ENCODE measurements at places on chromosomes 7 and 10.

- DNase-seq = no peak
Measured at GRCh38 chr10:101893510-101894120, 50.0 kb upstream of the KCNIP2 start.

DNA sequence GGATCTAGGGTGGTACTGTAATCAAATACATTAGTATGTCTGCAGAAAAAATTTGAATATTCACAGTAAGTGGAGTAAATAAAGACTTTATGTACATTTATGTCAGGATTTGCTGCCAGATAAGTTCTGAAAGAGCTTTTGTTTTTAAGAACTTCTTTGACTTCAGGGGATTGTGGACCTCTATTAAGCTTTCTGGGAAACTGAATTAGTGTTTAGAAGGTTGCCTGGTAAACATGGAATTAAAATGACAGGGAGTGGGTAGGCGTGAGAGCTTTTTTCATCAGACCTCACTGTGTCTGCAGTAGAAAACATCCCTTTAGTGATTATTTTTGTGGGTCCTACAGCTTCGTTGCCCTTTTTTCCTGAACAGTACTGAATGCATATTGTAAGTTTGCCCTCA is 15.7 kb downstream of the SDHAF3 start:
- no peak for DNase-seq

- no peak for DNase-seq
Measured at GRCh38 chr7:16479591-16479990, 14.1 kb upstream of the SOSTDC1 start.

DNA sequence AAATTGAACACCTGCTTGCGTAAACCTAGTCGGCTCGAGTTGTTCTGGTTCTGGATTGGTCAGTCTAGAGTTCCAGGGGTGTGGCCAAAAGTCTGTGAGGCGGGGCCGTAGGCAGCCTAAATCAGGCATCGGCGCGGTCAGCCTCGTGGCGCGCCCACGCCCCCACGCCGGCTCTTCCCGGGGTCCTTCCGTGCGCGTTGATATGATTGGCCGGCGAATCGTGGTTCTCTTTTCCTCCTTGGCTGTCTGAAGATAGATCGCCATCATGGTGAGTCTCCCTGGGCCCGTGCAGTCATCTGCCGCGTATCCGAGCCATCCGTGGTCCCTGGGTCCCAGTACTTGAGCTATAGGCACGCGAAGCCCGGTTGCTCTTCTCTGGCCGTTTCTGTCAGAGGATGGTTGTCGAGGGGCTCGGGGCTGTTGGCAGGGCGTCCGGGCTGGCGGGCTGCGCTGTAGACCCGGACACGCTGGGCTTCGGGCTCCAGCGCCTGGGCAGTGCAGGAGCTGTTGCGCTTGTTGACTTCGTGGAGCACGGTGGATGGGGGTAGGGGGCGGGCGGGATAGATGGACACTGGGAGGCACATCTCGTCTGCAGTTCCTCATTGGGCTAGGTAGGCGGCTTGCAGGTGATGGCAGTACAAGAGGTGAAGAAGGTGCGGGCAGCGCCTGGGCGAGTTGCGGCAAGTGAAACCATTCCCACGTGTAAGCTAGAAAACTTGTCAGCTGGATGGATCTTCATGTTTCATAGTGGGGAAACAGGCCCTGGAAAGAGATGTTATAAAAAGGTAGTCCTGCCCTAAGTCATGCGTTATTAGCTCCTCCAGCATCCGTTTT is at the start of gene RPS24:
Gene RPS24 (plus strand): TSS at position 227 of the 834 bp plus-strand sequence. CDS start 39 bp downstream, at position 266.
- peak; percentile 99 for DNase-seq

DNA sequence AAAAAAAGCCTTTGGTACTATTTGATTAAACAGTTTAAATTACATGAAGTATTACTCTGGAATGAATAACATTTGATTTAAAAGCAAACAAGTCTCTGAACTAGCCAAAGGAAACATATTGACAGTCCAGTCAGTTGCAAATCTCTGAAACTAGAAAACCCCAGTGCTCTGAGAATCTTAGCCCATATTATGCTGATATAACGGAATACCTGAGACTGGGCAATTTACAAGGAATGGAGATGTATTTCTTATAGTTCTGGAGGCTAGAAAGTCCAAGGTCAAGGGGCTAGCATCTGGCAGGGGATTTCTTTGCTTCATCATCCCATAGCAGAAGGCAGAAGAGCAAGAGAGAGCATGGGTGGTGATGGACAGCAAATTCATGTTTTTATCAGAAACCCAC is 21.7 kb upstream of the FKBP9 start:
- no peak for DNase-seq

DNA sequence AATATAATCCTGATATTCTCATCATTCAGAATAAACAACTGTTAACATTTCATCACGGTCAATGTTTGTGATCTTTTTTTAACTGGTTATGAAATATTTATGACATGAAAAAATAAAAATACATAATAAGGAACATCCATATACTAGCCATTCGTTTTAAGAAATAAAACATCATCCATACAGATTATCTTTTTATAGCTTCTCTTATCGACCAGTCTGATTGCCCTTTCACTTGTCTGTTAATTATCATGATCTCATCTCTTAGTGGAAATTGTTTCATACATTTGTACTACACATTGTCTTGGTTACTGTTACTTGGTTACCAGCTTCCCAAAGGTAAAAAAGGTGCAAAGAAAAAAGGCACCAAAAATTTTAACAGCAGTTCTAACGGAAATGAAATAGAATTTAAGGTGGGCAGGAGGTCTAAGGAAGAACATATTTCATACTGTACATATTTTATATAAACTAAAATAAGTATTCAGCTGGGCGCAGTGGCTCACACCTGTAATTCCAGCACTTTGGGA is 8.4 kb downstream of the ARHGAP21 start:
- DNase-seq = no peak

GRCh38 chr10:88901206-88901983 is 21.4 kb downstream of the STAMBPL1 start:
- DNase-seq = peak; percentile 54

- no peak for DNase-seq
Measured at GRCh38 chr7:80735330-80735729, 96.9 kb downstream of the CD36 start.

GRCh38 chr10:59675812-59676211 is 33.8 kb downstream of the SLC16A9 start:
- DNase-seq = peak; percentile 54

GRCh38 chr7:44498230-44498954 is 7.9 kb upstream of the NUDCD3 start:
- DNase-seq = no peak

DNA sequence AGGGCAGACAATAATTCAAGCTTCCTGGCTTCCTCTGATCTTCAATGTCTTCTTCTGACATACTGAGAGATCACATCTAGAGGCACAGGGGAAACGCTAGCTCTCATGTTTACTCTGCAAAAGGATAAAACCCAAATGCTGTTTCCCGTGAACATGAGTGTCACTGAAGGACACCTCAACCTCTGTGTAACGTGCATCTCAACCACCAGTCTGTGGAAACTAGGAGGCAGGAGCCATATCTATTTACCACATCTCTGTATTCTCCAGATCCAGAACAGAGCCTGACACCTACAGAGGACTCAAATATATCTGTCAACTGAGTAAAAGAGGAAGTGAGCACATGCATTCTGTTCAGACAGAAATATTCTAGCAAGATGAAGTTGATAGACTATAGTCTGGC is 140.3 kb upstream of the TARP start:
- peak; percentile 41 for DNase-seq

DNA sequence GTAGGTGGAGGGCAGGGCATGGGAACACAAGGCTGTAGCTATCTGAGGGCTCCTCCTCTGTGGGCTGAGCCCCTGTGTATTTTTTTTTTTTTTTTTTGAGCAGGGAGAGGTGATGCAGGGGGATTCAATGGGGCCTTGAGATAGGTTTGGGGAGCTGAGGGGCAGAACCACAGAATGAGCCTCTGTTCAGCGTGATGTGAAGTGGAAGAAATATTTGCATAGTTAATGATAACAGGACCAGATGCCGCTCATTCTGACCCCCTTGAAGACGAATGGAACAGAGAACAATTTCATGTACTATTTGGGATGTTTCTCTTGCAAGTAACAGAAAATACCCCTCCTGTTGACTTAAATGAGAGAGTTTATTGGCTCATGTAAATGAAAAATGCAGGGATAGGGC is 69.7 kb upstream of the EMX2 start:
- no peak for DNase-seq

GRCh38 chr7:112224186-112224585 is 17.7 kb downstream of the ZNF277 start:
- no peak for DNase-seq

GRCh38 chr7:99557940-99558305 is 519 bp upstream of the ZNF655 start:
- no peak for DNase-seq

GRCh38 chr7:11193131-11193867 is 219.6 kb downstream of the PHF14 start:
- no peak for DNase-seq

GRCh38 chr10:16231734-16232435 is 204.9 kb upstream of the PTER start:
- no peak for DNase-seq
